ACHN (cell line): ENCODE measurements at places on chromosomes 13 and 19.

GRCh38 chr19:18293642-18294466, 12.4 kb upstream of the JUND start:
- no peak for DNase-seq

- DNase-seq: peak; percentile 9
Observed at GRCh38 chr19:46639358-46640182, 3.6 kb upstream of the GNG8 start.

- no peak for DNase-seq
Observed at GRCh38 chr13:36108342-36108741, 22.8 kb downstream of the DCLK1 start.

- DNase-seq: peak; percentile 79
Observed at GRCh38 chr19:19361075-19361594, 40.5 kb downstream of the MAU2 start.

DNA sequence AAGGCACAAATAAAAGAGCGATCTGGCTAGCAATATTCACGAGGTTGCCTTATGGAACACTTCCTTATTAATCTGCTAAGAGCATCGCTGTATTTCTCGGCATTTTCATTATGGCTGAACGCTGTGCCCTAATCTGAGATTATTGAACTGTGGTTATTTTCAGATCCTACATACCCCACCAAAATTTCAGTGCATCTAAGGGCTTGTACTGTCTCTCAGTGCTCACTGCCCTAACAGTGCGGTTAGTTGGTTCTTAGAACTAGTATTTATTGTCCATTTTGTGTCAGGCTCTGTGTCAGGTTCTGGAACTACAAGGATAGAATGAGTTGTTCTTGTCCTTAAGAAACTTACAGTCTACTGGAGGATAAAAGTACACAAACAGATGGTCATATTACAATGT, 51.6 kb downstream of the FLT3 start:
- no peak for DNase-seq

- peak; percentile 12 for DNase-seq
Observed at GRCh38 chr13:108154421-108154858, 60.9 kb downstream of the LIG4 start.
